ENCODE measurements at places on chromosomes 5 and 9. TPM values are rescaled to one million over a fixed set of nuclear protein-coding genes. Genes with fewer than 3 reads are reported as not detected.

GABRA1 gene
- total RNA-seq: not detected

RASEF gene
- 0.05 TPM for total RNA-seq

TTC23L gene
- total RNA-seq: not detected

SLC27A4 gene
- 36.9 TPM for total RNA-seq

OR13J1 gene
- total RNA-seq: not detected

HSPA5 gene
- 538 TPM for total RNA-seq

PCDHGB1 gene
- 0.62 TPM for total RNA-seq

HTR4 gene
- not detected for total RNA-seq

CTNNAL1 gene
- 72.0 TPM for total RNA-seq

SLC36A2 gene
- not detected for total RNA-seq

CATSPER3 gene
- 0.71 TPM for total RNA-seq

CDO1 gene
- total RNA-seq: 1.7 TPM

CDKN2B-AS1 gene
- total RNA-seq: 2.4 TPM

IFNK gene
- total RNA-seq: not detected

MARCOL gene
- total RNA-seq: not detected

MYOT gene
- not detected for total RNA-seq

IL9 gene
- not detected for total RNA-seq

SGCD gene
- total RNA-seq: not detected

BARHL1 gene
- total RNA-seq: not detected

IGFBPL1 gene
- total RNA-seq: not detected

HEMGN gene
- not detected for total RNA-seq

SH3RF2 gene
- total RNA-seq: 0.84 TPM

SLC25A46 gene
- total RNA-seq: 31.1 TPM

ITGA2 gene
- 53.2 TPM for total RNA-seq

ARHGEF28 gene
- total RNA-seq: 108 TPM
